Glomerular endothelial cell (primary cell): ENCODE measurements at places on chromosomes 12 and 14. TPM values are rescaled to one million over a fixed set of nuclear protein-coding genes. Genes with fewer than 3 reads are reported as not detected.

DNA sequence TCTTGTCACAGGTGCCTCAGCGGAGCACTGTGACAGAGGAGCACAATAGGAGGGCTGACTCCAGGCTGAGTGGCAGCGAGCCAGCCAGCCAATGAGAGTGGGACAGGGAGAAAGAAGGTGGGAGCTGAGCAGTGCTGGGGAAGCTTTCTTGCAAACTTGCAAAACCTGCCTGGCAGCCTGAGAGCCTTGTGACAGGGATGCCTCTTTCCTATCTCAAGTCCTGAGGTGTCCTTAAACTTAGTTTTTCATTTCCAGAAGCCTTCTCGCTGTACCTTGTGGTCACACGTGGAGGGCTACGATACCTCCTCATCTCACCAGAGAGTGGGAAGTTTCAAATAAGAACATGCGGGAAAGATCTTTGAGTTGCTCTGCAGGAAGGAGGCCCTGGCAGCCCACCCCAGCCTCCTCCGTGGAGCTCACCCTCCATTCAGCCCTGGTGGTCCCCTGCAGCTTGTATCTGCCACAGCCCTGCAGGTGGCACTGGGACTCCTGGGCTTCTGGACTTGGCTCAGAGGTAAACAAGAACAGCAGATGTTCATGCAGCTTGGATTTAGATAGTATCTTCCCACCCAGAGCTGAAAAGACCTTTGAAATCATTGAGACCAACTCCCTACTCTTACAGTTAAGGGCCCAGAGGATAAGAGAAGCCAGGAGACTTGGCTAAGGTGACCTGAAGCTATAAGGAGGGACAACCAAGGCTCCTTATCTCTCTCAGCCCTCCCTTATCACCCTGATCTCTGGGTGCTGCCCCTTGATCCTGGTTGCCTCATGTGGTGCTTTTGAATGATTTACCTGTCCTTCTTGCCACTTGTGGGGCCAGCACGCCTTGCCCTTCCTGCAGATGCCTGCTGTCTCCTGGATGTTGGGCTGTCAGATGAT, 153.5 kb upstream of the MAX start:
- DNase-seq = no peak

- DNase-seq = no peak
Measured at GRCh38 chr14:59868021-59868420, 2.6 kb downstream of the RTN1 start.

GRCh38 chr12:92547420-92547819, 155.4 kb upstream of the PLEKHG7 start:
- no peak for DNase-seq

- DNase-seq = no peak
Measured at GRCh38 chr14:100692256-100692655, 34.4 kb upstream of the DLK1 start.

GRCh38 chr14:100438678-100439592, 115.8 kb downstream of the SLC25A47 start:
- no peak for DNase-seq

- no peak for DNase-seq
Measured at GRCh38 chr12:108337235-108338223, 1.6 kb downstream of the CMKLR1 start.

GRCh38 chr12:67251012-67251411, 18.1 kb upstream of the CAND1 start:
- DNase-seq = no peak

- DNase-seq = no peak
Measured at GRCh38 chr12:11580125-11580751, 69.2 kb upstream of the ETV6 start.

- DNase-seq = no peak
Measured at GRCh38 chr14:58479975-58480374, 52.5 kb downstream of the KIAA0586 start.

DNA sequence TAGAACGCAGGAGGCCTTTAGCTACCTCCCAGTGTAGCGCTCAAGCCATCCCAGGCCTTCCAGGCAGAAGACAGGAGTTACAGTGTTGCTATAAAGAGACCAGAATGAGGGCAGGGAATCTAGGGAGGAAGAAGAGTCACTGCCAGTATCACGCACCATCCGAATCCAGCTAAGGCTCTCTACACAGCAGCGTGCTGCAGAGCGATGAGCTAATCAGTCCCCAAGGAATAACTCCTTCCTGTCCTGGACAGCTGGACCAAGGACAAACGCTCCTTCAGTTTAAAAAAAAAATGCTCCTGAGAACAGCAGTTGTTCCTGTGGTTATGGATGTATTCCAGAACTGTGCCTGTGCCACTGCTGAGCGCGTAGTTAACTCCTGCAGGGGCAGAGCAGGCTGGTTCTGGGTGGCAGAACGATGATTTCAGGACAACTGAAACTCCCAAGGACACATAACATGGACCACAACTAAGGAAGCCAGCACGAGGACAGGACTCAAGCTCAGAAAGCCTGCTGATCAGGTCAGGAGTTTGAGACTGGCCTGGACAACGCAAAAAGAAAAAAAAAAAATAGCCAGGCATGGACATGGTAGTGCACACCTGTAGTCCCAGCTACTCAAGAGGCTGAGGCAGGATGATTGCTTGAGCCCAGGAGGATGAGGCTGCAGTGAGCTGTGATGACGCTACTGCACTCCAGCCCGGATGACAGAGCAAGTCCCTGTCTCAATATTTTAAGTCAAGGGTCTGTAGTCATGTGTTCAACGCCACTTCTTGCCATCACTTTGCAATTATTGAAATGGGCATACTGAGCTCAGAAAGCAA, 2.6 kb downstream of the IFFO1 start:
- no peak for DNase-seq

DNA sequence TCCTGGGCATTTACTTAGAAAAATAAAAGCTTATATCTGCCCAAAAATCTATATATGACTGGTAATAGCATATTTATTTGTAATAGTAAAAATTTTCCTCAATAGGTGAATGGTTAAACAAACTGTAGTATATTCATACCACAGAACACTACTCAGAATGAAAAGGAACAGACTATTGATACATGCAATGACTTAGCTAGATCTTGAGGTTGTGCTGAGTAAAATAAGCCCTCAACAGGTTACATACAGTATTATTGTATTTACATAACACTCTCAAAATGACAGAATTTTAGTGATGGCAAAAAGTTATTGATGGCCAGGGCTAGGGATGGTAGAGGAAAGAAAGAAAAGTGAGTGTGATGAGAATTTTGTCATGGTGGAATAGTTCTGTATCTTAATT, 178.4 kb downstream of the BMP4 start:
- no peak for DNase-seq

- no peak for DNase-seq
Measured at GRCh38 chr12:130434560-130434959, 96.9 kb downstream of the PIWIL1 start.

DNA sequence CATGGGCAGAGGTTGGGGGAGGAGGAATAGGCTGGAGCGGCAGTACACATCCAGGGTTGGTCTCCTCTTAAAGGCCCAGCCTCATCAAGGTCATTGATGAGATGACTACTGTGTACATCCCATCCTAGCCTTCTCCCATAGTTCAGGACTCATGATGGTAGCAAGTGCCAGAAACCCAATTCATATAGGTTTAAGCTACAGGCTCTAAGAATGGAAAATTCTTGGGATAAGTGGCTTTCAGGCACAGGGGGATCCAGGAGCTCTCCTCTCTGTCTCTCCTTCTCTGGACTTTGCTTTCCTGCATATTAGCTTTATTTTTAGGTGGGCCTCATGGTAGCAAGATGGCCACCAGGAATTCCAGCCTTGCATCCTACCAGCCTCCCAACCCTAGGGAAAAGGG, 6.3 kb downstream of the SDSL start:
- no peak for DNase-seq

GRCh38 chr14:31566456-31566855, 5.3 kb downstream of the NUBPL start:
- DNase-seq = no peak

DNA sequence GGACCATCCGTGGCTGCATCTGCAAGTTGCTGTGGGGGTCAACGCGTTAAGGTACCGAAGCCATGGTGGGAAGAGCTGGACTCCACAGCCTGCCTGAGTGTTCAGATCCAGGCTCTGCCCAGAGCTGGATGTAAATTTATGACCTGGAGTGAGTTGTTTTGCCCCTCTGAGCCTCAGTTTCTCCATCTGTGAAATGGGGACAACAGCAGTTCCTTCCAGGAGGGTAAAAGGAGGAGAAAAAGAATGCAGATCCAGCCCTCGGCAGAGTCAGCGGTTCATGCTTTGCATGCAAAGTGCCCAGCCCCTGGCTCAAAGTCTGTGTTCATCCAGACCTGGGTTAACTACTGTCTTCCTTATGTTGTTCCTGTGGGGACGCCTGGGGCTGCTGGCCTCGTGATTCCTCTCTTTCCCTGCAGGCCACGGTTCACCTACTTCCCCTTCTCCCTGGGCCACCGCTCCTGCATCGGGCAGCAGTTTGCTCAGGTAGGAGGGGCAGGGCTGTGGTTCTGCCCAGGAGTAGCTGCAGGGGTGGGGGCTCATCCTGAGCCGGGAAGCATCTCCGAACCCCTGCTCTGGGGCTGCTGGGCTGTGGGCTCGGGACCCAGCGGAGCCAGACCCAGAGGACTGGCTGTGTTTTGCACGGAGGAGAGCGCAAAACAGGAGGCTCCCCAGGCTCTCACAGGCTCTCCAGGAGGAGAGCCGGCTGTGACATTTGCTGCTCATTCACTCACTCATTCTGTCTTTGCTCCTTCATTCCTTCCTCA, 41.9 kb downstream of the CYP46A1 start:
- no peak for DNase-seq

DNA sequence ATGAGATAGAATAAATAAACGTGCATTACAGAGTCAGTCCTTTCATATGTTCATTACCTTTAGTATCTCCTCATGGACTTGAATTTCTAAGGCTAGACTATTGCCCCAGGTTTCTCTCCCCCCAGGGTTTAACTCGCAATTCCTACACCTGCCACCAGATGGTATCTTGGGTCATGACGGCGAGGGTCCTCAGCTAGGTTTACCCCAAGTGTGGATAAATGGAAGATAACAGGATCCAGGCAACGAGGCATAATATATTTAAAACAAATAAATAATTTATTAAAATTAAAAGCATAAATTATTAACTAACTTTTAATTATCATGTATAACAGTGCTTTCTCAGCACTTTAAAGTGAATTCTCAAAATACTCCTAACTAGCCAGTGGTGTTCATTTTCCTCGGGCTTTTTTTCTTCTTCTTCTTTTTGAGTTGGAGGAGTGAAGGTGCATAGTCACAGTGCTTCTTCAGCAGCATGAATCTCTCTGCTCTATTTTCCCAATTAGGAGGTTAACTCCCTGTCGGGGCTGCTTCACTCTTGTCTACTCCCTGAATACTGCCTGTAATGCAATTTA, 243.5 kb upstream of the CAND1 start:
- no peak for DNase-seq

DNA sequence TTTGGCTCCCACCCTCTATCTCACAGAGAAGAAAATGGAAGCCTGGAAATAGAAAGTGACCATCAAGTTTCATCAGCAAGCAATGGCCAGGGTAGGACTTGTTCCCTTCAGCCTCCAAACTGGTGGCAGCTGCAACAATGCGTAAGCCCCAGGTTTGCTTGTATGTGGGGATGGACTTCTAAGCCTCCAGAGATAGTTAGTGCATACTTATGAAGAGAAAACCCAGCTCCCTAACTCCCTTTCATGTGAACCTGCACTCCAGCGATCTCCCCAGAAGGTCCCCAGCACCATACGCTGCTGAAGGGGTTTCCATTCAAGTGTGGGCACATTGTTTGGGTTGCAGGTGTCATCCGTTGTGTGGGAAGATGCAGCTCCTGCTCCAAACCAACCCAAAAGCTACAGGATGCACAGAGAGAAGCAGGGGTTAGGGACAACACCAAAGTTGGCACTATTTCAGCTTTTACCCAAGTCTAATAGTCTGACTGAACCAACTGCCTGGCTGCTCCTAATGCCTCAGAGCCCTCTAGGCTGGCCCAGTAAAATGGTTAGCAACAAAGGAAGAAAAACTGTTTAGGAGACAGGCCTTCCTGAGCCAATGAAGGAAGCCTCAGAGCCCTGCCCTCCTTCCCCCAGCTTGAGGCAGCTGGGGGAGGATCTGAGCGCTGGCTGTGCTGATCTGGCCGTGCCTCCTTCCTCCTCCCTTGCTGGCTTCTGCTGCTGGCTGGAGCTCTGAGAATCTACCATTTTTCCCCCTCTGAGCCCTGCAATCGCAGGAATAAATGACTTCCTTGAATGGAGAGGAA, 12.3 kb downstream of the ZFP36L1 start:
- no peak for DNase-seq

DNA sequence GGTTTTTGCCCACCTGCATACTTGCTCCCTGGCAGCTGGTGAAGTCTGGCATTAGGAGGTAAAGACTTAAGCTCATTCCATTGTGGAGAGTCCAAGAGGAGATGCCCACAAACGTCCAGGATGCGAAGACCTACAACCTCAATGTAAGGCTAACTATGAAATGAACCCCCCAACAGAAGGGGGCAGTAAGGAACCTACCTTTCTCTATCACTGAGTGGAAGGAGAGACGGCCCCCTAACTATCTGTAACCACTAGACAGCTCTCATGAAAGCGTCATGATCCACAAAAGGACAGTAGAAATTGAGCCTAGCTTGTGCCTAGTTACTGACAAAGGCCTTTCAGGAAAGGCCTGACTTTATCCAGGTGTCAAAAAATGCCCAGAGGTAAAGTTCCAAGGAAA, 55.3 kb downstream of the ZFYVE21 start:
- no peak for DNase-seq

DNA sequence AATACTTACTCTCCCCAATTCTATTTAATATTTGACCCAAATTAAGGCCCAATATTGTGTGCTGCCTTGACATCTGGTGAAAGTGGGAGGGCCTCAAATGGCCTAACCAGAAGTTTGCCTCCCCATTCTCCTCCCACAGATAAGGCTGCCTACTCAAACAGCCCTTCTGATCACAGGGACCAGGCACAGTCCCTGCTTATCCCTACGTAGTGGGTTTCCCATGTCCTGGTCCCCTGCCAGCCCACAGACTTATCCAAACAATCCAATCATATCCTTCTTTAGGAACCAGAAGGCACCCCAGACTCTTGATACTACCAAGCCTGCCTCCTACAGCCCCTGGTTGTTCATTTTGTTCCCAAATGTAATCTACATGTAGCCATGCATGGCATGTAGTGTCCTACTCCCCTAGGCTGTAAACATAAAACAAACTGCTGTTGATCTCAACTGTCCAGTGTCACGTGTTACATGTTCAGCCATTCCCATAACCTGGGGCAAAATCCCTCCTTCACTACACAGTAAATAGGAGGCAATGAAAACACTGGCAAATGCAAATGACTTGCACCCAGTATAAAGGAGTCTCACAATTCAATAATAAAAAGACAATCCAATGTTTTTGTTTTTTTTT, 49.3 kb downstream of the EEA1 start:
- no peak for DNase-seq

GRCh38 chr12:71045781-71046180, 112.0 kb downstream of the TSPAN8 start:
- DNase-seq = no peak

- no peak for DNase-seq
Measured at GRCh38 chr12:42236017-42236416, 2.0 kb downstream of the YAF2 start.

C3AR1 gene
- 0.44 TPM in 1 of 2 replicates, not detected in the other for total RNA-seq

INSM2 gene
- total RNA-seq = not detected in 2 replicates

KRT6B gene
- total RNA-seq = not detected in 2 replicates

SYT1 gene
- total RNA-seq = 9.6 and 13.2 TPM in 2 replicates

TESPA1 gene
- total RNA-seq = not detected in 2 replicates

NEMF gene
- total RNA-seq = 25.1 and 59.4 TPM in 2 replicates

IL26 gene
- not detected in 2 replicates for total RNA-seq

LRP1 gene
- 12.4 and 21.4 TPM in 2 replicates for total RNA-seq

ACSS3 gene
- total RNA-seq = 0.10 and 7.7 TPM in 2 replicates

SDS gene
- total RNA-seq = not detected in 2 replicates

CLEC4D gene
- total RNA-seq = not detected in 2 replicates

DBX2 gene
- not detected in 2 replicates for total RNA-seq

ITGB7 gene
- not detected in 2 replicates for total RNA-seq

PLEKHG7 gene
- total RNA-seq = not detected in 2 replicates

RASSF9 gene
- 0.87 and 1.4 TPM in 2 replicates for total RNA-seq

IL22 gene
- total RNA-seq = not detected in 2 replicates

HOXC12 gene
- not detected in 2 replicates for total RNA-seq

EFS gene
- 0.24 and 0.82 TPM in 2 replicates for total RNA-seq
